ENCODE measurements at places on chromosomes 1 and 21.

GRCh38 chr1:244030481-244031040, 20.5 kb upstream of the ZBTB18 start:
- no peak for ATAC-seq

DNA sequence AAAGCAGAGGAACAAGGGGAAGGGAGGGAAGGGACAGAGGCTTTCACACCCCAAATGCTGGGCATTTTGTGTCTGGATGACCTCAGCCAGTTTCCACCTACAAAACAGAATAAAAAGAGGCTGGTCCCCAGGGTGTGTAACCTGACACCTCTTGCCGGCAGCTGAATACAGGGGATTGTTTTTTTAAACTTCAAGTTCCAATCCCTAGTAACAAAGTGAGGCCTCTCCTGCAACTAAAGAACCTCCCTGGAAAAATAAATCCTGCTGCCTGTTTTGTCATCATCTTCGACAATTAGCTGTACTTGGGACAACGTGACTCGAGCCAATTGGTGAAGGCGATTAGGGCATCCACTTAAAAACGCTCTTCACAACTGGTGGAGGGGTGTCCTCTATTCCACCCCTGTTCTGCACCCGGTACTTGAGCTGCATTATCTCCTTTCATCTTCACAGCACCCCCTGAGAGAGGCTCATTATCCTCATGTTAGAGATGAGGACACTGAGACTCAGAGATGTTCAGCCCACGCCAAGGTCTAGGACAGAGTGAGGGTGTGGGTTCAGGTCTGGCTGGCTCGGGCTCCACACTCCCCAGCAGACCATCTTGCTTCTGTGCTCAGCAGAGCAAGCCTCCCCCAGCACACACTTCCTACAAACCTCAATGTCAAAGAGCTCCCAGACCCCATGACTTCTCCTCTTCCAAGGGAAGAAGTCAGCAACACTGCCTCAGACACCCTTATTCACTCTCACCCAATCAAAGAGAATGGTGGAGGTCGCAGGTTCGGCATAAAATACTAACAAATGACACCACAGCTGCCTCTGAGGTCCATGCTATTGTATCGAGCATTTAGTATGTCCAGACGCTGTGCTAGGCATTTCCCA, 15.2 kb downstream of the ITPKB start:
- ATAC-seq, result no peak

- no peak for ATAC-seq
Observed at GRCh38 chr1:171172471-171172870, 12.6 kb upstream of the FMO2 start.

- ATAC-seq, result no peak
Observed at GRCh38 chr1:69090752-69091151, 477.0 kb upstream of the LRRC7 start.

- ATAC-seq, result no peak
Observed at GRCh38 chr1:21157054-21157453, 19.6 kb downstream of the EIF4G3 start.

DNA sequence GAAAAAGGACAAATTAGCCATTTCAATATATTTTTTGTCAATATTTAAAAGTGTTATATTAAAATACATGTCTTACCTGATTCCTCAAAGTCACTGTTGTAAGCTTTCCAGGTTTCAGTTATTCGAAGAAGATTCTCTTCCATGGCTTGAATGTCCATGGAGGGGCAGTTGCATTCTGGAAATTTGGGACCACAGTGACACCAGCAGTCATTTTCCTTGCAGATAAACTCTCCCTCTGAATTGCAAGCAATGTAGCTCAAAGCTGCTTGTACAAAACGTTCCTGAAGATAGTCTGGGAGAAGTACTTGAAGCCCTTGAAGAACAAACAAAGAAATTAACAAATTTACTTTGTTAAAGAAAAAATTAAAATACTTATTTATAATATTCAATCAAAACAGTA, 251.7 kb downstream of the BRINP3 start:
- no peak for ATAC-seq

DNA sequence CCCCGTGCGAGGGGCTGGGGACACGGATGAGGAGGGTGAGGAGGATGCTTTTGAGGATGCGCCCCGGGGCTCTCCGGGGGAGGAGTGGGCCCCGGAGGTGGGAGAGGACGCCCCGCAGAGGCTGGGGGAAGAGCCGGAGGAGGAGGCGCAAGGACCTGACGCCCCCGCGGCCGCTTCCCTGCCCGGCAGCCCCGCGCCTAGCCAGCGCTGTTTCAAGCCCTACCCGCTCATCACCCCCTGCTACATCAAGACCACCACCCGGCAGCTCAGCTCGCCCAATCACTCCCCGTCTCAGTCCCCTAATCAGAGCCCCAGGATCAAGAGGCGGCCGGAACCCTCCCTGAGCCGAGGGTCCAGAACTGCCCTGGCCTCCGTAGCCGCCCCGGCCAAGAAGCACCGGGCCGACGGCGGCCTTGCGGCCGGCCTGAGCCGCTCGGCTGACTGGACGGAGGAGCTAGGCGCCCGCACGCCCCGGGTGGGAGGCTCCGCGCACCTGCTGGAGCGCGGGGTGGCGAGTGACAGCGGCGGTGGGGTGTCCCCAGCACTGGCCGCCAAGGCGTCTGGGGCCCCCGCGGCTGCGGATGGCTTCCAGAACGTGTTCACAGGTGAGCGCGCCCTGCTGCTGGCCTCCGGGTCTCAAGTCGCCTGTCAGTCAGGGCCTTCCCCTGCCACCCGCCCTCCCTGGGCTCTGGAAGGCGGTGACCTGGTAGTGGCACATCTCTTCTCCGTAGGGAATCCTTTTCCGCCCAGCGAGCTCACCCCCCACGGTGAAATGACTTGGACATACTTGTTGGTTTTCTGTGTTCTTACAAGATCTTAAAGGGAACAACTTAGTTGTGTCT, 1.7 kb downstream of the FMN2 start:
- ATAC-seq, result no peak

- no peak for ATAC-seq
Observed at GRCh38 chr1:67204298-67204980, 38.2 kb downstream of the IL23R start.

GRCh38 chr1:180933141-180933540, 20.4 kb downstream of the KIAA1614 start:
- no peak for ATAC-seq

DNA sequence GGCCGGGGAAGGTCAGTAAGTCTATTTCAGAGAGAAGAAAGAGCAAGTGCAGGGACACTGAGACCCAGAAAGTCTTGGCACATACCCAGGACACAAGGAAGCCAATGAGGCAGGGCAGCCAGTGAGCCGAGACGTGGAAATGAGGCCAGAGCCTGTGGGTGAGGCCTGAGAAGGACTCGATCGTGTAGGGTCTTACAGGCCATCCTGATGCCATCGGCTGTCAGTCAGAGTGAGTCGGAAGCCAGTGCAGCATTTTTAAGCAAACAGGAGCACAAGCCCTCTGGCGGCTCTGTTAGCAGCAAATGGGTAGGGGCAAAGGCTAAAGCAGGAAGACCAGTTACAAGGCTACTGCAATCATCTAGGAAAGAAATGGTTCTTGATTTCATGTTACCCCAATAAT, 6.1 kb upstream of the GJB3 start:
- ATAC-seq, result no peak

DNA sequence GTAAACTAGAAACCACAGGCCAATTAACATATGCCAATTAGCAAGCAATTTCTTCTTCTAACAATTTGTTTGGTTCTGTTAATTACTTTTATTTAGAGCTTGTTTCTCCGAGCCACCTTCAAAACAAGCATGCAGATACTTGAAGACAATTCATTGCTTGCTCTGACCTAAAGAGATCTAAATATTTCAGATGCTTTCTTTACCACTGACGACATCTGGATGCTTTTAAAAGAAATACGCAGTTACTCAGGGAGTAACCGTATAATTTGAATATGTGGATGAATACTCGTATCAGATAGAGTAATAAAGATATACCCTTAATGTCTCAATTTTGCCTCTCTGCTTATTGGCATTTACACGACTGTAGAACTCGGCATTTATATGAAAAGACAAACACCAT, 390.0 kb downstream of the DISC1 start:
- no peak for ATAC-seq

GRCh38 chr1:214923278-214923915, 159.1 kb upstream of the KCNK2 start:
- no peak for ATAC-seq

GRCh38 chr1:63966016-63966415, 192.2 kb downstream of the ROR1 start:
- no peak for ATAC-seq

DNA sequence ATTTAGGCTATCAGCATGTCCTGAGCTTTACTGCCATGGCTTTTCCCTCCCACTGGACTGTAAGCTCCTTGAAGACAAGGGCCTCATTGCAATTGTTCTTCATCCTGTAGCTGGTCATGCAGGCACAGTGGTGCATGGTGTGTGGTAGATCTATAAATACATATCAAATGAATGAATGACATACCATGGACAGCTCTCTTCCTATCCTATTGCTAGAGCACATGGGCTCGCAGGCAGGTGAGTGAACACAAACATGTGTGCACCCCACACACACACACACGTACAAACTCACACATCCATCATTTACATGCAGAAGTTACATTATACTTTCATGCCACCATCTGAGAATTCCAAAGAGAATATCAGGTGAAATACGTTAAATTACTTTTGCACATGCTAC, 172.9 kb upstream of the RUNX1 start:
- ATAC-seq, result no peak

GRCh38 chr1:184606786-184607185, 147.9 kb downstream of the EDEM3 start:
- ATAC-seq, result no peak
